ENCODE measurements at places on chromosomes 2 and 18.

DNA sequence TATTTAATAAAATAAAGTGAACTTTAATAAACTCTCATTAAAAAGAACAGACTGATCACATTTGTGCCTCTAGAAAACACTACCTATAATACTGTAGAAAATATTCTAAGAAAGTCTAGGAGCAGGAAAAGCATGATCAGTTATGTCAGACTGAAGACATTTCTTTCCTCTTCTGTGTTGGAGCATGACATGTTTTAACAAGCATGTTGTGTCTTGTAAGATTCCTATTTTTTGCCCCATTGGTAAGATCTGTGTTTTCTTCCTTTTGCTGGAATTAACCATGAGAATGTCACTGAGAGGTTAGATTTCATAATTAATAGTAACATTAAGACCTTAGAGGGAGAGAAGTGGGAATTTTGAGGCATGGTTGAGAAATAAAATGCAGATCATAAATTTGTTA is 27.7 kb downstream of the LAMA3 start:
- no peak for DNase-seq

DNA sequence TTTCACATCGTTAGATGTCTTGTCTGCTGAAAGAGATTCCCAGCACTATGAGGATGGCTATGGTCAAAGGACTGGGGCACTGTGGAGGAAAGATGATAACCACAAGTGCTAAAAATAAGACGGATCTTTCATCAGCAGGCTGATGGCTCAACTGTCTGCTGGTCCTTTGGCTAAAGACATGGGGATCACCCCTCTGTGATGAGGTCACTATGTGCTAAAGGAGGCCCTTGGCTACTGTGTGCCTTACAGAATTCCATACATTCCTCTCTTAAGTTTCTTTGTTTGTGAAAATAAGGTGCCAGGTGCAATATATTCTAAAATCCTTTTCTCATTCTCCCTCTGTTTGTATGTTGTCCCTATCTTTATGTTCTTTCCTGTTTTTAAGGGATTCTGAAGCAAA is 39.7 kb upstream of the LYPD6 start:
- no peak for DNase-seq

DNA sequence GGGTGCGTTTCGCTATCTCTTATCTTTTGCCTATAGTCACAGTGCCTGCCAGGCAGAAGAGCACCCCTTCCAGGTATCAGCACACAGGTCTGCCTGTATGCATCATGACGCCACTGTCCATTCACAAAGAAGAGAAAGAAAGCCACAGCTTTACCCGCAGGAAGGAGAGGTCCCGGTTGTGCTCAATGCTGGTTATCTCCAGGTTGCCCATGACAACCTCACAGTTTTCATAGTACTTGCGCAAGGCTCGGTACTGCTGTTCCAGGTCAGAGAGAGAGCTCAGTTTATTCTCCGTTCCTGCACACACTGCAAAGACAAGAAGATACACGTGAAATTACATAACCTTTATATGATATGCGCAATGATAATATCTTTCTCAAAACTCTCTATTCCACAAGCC is 414.0 kb downstream of the ERBB4 start:
- no peak for DNase-seq

GRCh38 chr18:46199515-46200147 is 95.4 kb downstream of the HAUS1 start:
- no peak for DNase-seq

- DNase-seq, result no peak
These were observed 57.2 kb downstream of the ADNP2 start for GRCh38 chr18:80166240-80166639.

All from stimulated activated CD8-positive, alpha-beta memory T cell treated with anti-CD3 and anti-CD28 coated beads, Interleukin-7, amount 100 ng/mL, for 1 hour (primary cell).